ENCODE measurements at places on chromosomes 16 and 17. TPM values are rescaled to one million over a fixed set of nuclear protein-coding genes. Genes with fewer than 3 reads are reported as not detected.
A peak's percentile ranks its signal among the peaks of the same experiment; 100 is the strongest.

- no peak overlapping the region for H3K4me3 ChIP-seq
- H3K4me1 ChIP-seq: no peaks in the 10 kb centered on the region
- H3K27me3 ChIP-seq: no peaks in the 10 kb centered on the region
- no peaks in the 10 kb centered on the region for H3K36me3 ChIP-seq
- H3K27ac ChIP-seq: no peak overlapping the region
Observed at GRCh38 chr17:22233382-22233781, 541.1 kb downstream of the KCNJ18 start.

GRCh38 chr17:51251010-51251409, 8.8 kb downstream of the MBTD1 start:
- no peak for DNase-seq
- H3K27me3 ChIP-seq: no peaks in the 10 kb centered on the region
- no peaks in the 10 kb centered on the region for H3K4me1 ChIP-seq
- no peaks in the 10 kb centered on the region for H3K36me3 ChIP-seq
- no peak overlapping the region for H3K27ac ChIP-seq
- no peak overlapping the region for H3K4me3 ChIP-seq

- no peak overlapping the region for H3K27ac ChIP-seq
- DNase-seq: no peak
- peaks cover 8% of the 10 kb centered on the region for H3K4me1 ChIP-seq
Observed at GRCh38 chr17:82589851-82590180, 58.4 kb downstream of the WDR45B start.

DNA sequence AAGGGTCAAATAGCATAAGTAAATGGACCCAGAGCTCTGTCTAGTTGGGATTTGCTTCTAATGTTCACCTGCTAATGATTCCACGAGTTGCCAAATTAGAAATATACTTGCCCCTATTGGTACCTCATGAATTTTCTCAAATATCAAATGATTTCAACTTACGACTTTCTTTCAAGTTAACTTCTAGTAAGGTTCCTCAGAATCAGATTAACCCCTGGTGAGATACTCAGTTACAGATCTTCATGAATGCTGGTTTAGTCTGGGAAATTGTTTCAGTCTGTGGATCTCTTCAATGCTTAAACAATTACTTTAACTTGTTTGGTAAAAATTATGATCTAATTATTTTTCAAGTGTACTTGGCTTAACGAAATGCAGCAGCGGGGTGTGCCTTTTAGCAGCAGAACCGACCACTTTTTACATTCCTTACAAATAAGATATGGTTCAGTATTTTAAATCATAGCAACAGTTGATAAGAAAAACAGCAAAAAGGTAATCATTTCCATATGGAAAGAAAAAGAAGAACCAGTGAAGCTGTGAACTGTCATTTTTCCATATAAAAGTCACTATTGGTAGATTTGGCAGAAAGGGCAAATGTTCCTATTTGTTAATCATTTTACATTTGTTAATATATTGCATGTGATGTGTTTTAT, 34.5 kb downstream of the TUBD1 start:
- no peak overlapping the region for H3K4me3 ChIP-seq
- no peaks in the 10 kb centered on the region for H3K27me3 ChIP-seq
- H3K36me3 ChIP-seq: no peaks in the 10 kb centered on the region
- no peak overlapping the region for H3K27ac ChIP-seq
- H3K4me1 ChIP-seq: peaks cover 7% of the 10 kb centered on the region
- peak; percentile 23 for DNase-seq

GRCh38 chr16:20944861-20945574, 44.4 kb downstream of the LYRM1 start:
- DNase-seq: peak; percentile 57
- H3K27me3 ChIP-seq: no peaks in the 10 kb centered on the region
- H3K4me3 ChIP-seq: no peak overlapping the region
- H3K4me1 ChIP-seq: no peaks in the 10 kb centered on the region

- no peak overlapping the region for H3K27ac ChIP-seq
- H3K4me3 ChIP-seq: no peak overlapping the region
- DNase-seq: peak; percentile 39
- H3K36me3 ChIP-seq: no peaks in the 10 kb centered on the region
Observed at GRCh38 chr17:8300627-8301242, 5.5 kb upstream of the SLC25A35 start.

GRCh38 chr17:76550712-76551615, 11.1 kb downstream of the PRCD start:
- no peak overlapping the region for H3K27ac ChIP-seq
- no peaks in the 10 kb centered on the region for H3K27me3 ChIP-seq
- peaks cover 18% of the 10 kb centered on the region for H3K4me1 ChIP-seq
- DNase-seq: no peak
- peak overlapping the region; percentile 9 for H3K4me3 ChIP-seq
- no peaks in the 10 kb centered on the region for H3K36me3 ChIP-seq

DNA sequence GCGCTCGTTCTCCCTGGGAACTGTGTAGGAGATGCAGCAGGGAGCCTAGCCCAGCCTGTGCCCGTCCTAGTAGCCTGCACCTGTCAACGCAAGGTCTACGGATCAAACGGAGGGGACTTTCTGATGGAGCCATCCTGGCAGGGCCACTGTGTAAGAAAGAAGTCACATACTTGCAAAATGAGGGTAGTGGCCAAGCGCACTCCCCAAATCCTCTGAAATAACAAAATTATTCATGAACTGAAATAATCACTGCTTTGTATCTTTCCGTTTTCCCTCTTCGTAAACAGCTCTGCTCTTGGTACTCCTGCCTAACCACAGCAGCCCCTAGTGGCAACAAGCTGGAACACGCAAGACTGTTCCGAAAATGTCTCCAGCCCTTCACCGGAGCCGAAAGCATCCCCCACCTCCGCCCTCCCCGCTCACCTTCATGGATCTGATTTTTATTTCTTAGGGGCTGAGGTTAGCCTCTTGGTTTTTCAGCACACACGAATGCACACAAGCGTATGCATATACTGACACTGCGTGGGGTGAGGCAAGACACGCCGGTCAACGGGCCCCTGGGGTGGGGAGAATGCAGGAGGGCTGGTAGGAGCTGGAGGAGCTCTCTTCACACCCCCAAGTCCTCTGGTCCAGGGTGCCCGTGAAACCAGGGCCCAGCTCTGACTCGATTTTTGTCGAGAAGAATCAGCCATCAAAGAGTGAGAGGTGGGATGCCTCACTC, 100.8 kb downstream of the ABCC12 start:
- H3K27me3 ChIP-seq: no peaks in the 10 kb centered on the region
- H3K4me1 ChIP-seq: peaks cover 9% of the 10 kb centered on the region
- H3K27ac ChIP-seq: no peak overlapping the region
- no peak overlapping the region for H3K4me3 ChIP-seq

DNA sequence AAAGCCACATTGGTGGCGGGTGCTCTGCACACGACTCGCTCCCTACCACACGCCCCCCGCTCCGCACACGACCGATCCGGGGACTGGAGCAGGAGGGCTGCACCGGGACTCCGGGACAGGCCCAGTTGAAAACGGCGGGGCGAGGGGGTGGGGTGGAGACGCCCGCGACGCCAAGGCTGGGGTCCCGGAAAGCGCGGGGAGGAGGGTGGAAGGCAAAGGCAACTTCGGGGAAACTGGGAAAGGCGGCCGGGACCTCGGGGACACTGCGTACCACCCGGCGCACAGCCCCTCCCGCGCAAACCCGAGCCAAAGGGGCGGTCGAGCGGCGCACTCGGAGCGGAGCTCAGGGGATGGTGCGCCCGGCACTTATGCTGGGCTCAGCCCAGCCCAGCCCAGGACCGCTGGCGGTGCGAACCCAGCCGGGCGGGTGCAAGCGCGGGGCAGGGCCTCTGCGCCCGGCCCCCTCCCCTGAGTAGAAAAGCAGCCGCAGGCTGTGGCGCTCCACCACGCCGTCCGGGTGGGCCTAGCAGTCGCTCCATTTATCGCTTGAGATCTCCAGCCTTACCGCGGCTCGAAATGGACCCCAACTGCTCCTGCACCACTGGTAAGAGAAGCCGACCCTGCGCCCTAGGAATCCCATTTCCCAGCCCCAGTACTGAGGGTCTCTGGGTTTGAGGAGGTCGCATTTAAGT, at the start of gene MT1M:
Gene MT1M, plus strand, starts transcription at position 504 of the 692 bp plus-strand sequence. Its CDS starts 73 bp downstream, at position 577.
- H3K4me3 ChIP-seq: peak within 1 kb of the TSS; percentile 48
- peaks cover 17% of the 10 kb centered on the region for H3K4me1 ChIP-seq

- no peaks in the 10 kb centered on the region for H3K27me3 ChIP-seq
- peaks cover 19% of the 10 kb centered on the region for H3K4me1 ChIP-seq
- H3K4me3 ChIP-seq: no peak overlapping the region
- DNase-seq: no peak
Observed at GRCh38 chr17:75454193-75454592, 2.2 kb upstream of the TMEM94 start.

- no peaks in the 10 kb centered on the region for H3K27me3 ChIP-seq
- DNase-seq: no peak
- no peak overlapping the region for H3K4me3 ChIP-seq
- peaks cover 9% of the 10 kb centered on the region for H3K4me1 ChIP-seq
Observed at GRCh38 chr17:57669671-57670529, 75.2 kb downstream of the CCDC182 start.

- H3K27ac ChIP-seq: peak overlapping the region; percentile 55
- DNase-seq: no peak
- H3K4me3 ChIP-seq: peak overlapping the region; percentile 59
- no peaks in the 10 kb centered on the region for H3K36me3 ChIP-seq
- H3K4me1 ChIP-seq: peaks cover 20% of the 10 kb centered on the region
- H3K27me3 ChIP-seq: peaks cover 41% of the 10 kb centered on the region
Observed at GRCh38 chr16:54932737-54933254, 2.1 kb downstream of the IRX5 start.

GRCh38 chr16:55642611-55643010, 13.2 kb upstream of the SLC6A2 start:
- no peaks in the 10 kb centered on the region for H3K36me3 ChIP-seq
- no peak overlapping the region for H3K27ac ChIP-seq
- no peak overlapping the region for H3K4me3 ChIP-seq
- H3K4me1 ChIP-seq: no peaks in the 10 kb centered on the region
- no peak for DNase-seq
- peaks cover 2% of the 10 kb centered on the region for H3K27me3 ChIP-seq

- H3K36me3 ChIP-seq: no peaks in the 10 kb centered on the region
- no peak overlapping the region for H3K27ac ChIP-seq
- H3K4me1 ChIP-seq: peaks cover 5% of the 10 kb centered on the region
- H3K4me3 ChIP-seq: no peak overlapping the region
Observed at GRCh38 chr17:17906418-17907215, 65.6 kb downstream of the TOM1L2 start.

DNA sequence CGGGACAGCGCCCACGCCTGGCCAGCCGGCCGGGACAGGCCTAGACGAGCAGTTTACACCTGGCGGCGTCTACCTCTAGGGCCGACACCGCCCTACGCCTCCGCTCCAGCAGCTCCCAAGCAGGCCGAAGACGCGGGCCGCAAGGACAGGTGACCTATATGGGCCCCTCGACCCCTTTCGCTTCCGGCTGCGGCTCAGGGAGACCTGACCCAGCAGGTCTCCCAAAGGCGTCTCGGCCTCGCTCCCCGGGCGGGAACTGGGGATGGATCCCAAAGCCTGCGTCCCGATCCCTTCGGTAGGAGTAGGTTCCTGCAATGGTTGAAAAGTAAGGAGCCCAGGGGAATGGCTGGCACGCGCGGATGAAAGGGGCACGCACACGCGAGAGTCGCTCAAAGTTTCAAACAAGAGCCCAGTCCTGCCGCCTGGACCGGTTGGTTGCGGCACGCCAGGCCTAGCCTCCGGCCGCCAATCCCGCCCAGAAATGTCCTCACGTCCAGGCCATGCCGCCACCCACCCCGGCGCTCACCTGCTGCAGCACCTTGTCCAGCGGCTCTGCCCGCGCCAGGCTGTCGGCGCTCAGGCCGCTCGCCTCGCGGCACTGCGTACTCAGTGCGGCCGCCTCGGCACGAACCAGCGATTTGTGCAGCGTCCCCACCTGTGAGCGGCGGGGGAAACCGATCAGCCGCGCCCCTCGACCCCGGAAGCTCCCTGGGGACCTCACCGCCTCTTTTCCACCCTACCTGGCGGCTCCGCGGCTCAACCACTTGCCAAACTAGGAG, 630 bp downstream of the ESRP2 start:
- H3K27me3 ChIP-seq: peaks cover 15% of the 10 kb centered on the region
- H3K4me1 ChIP-seq: peaks cover 22% of the 10 kb centered on the region
- H3K27ac ChIP-seq: no peak overlapping the region
- no peak for DNase-seq

- no peaks in the 10 kb centered on the region for H3K36me3 ChIP-seq
- H3K4me3 ChIP-seq: no peak overlapping the region
- no peak for DNase-seq
- H3K27me3 ChIP-seq: peaks cover 2% of the 10 kb centered on the region
Observed at GRCh38 chr17:10750210-10750609, 20.4 kb upstream of the TMEM220 start.

DNA sequence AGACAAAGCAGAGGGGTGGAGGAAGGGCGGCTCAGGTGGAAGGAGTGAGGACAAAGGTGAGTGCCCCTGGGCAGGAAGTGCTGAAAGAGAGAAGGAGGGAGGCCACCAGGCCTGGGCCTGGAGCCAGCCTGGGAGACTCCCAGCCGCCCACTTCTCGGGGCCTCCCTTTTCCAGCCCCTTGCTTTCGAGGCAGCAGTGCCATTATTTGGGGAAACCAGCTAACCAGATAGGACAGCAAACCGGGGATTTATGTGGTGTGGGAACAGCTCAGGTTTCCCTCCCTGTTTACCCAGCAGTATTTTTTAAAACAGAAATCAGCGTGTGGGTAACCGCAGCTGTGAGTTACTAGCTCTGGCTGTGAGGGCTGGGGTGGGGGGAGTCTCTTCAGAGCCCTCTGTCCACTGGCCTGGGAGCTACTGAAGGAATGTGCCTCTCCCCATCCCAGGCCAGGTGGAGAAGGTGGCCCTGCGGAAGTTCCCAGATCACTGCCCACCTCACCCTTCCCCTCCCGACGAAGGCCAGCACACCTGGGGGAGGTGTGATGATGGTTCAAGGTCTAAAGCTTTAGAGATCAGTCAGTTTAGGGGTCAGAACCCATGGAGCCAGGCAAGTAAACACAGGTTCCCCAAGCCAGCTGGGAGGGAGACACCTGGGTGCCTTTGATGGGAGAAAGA, 8.4 kb upstream of the MEOX1 start:
- H3K27me3 ChIP-seq: peaks cover 4% of the 10 kb centered on the region
- DNase-seq: peak; percentile 48
- no peaks in the 10 kb centered on the region for H3K36me3 ChIP-seq
- no peak overlapping the region for H3K4me3 ChIP-seq

DNA sequence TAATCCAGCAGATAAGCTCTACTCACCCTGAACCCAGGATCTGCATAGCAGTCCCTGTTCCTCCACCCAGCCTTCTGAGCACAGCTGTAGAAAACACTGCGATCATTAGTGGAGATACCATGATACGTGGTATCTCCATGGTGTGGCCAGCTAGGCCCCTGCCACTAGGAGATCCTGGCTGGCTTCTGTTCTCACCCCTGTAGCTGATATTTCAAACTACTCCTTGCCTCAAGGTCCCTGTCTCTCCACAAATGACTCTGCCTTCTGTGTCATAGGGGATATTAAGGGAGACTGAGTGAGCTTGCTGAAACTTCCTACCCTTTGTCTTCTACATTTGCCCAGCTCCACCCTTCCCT, 44.3 kb downstream of the ERN1 start:
- H3K36me3 ChIP-seq: peaks cover 3% of the 10 kb centered on the region
- DNase-seq: no peak
- H3K27ac ChIP-seq: no peak overlapping the region

- H3K27ac ChIP-seq: peak overlapping the region; percentile 44
- DNase-seq: no peak
- peaks cover 14% of the 10 kb centered on the region for H3K4me1 ChIP-seq
- H3K27me3 ChIP-seq: no peaks in the 10 kb centered on the region
- peak overlapping the region; percentile 61 for H3K4me3 ChIP-seq
Observed at GRCh38 chr16:89700649-89701424, 668 bp downstream of the SPATA2L start.

GRCh38 chr16:67883872-67884261, 818 bp upstream of the NRN1L start:
- peaks cover 6% of the 10 kb centered on the region for H3K4me1 ChIP-seq
- no peak overlapping the region for H3K4me3 ChIP-seq
- H3K27ac ChIP-seq: no peak overlapping the region
- no peak for DNase-seq

Gene FAM234A
- total RNA-seq: 70.8 TPM

Gene TNFRSF17
- total RNA-seq: not detected

Gene ST3GAL2
- total RNA-seq: 130 TPM

Gene KRTAP1-1
- not detected for total RNA-seq

Gene RHBDL3
- 1.1 TPM for total RNA-seq

Gene KRTAP3-1
- not detected for total RNA-seq

Gene CCL13
- total RNA-seq: not detected
